Kidney glomerular epithelial cell (primary cell): ENCODE measurements at places on chromosomes 3 and 15.

- DNase-seq: no peak
Observed at GRCh38 chr15:80514071-80514780, 110.0 kb downstream of the ARNT2 start.

GRCh38 chr3:30680789-30681648, 74.6 kb downstream of the TGFBR2 start:
- DNase-seq: no peak

- no peak for DNase-seq
Observed at GRCh38 chr15:73323374-73323955, 45.3 kb downstream of the HCN4 start.

- DNase-seq: no peak
Observed at GRCh38 chr3:178297740-178298139, 238.5 kb upstream of the KCNMB2 start.

DNA sequence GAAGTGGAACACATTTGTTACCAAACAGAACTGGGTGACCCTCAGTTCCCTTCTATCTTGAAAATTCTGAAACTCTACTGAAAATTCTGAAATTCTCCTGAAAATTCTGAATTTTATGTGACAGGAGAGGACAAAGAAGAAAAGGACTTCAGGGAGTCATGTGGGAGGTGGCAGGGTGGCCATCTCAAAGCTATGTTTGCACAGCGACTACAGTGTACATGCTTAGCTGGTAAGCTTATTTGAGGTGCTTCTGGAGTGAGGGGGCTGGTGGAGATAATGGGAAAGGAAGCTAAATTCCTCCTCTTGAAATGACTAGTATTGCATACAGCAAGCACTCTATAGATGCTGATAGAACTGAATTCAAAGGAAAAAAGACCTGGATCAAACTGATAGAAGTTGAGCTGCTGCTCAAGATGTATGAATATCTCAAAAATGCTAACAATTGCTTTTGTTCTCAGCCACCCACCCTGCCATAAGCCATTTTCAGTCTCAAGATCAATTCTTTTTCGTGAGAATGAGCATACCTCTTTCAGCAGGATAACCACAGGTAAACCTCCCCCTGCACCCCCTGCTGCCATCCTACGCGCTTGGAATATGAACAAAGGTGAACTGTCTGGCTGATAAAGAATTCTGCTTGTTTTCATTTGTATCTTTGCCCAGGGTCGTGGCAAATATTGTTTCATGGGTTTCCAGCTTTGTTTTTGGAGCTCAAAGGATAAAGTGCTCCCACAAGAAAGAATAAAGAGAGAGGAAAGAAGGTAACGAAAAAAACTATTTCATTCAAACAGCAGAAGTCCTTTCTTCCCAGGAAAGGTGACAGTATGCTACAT, 16.6 kb upstream of the ARHGEF3 start:
- DNase-seq: no peak
